ENCODE measurements at places on chromosomes 16 and 17. TPM values are rescaled to one million over a fixed set of nuclear protein-coding genes. Genes with fewer than 3 reads are reported as not detected.

DNA sequence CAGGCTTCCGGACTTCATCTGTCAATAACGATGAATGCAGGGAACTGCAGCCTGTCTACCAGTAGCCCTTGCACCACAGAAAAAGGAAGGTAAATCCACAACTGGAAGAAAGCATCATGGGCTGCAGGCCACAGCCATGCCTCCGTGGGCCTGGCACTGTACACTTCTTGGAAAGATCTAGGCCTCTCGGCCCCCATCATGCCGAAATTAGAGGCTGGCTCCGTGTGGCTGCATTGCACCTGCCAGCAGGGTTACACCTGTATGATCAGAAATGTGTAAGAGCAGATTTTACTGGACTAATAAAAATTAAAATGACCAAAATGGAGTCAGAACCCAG, 52.2 kb downstream of the SDK2 start:
- no peak for DNase-seq

- DNase-seq: no peak
Measured at GRCh38 chr16:75376475-75377161, 56.7 kb downstream of the CFDP1 start.

ATP2C2 gene
- 15.8 TPM for polyA plus RNA-seq

- DNase-seq: no peak
Measured at GRCh38 chr16:30892670-30893416, 1.0 kb downstream of the BCL7C start.

SOST gene
- polyA plus RNA-seq: not detected

DNA sequence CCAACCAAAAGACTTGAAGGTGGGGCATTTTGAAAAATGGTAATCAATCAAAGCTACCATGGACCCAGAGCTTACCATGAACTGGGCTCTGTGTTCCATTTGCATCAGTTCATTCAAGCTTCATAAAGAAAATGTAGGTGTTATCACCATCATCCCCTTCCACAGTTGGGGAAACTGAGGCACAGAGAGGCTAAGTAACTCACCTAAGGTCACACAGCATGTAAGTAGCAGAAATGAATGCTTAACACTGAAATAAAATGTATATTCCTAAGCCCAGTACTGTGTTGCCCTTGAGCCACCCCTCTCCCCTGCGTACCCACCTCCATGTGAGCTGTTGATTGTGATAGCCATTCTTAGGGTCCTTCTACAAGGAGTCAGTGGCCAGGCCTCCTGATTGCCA, 83.6 kb downstream of the VAT1L start:
- no peak for DNase-seq

GNGT2 gene
- polyA plus RNA-seq: 2.9 TPM

KRT14 gene
- 0.83 TPM for polyA plus RNA-seq

EVPL gene
- 43.8 TPM for polyA plus RNA-seq

GRCh38 chr17:81720267-81721071, 8.4 kb downstream of the SLC25A10 start:
- no peak for DNase-seq

DNA sequence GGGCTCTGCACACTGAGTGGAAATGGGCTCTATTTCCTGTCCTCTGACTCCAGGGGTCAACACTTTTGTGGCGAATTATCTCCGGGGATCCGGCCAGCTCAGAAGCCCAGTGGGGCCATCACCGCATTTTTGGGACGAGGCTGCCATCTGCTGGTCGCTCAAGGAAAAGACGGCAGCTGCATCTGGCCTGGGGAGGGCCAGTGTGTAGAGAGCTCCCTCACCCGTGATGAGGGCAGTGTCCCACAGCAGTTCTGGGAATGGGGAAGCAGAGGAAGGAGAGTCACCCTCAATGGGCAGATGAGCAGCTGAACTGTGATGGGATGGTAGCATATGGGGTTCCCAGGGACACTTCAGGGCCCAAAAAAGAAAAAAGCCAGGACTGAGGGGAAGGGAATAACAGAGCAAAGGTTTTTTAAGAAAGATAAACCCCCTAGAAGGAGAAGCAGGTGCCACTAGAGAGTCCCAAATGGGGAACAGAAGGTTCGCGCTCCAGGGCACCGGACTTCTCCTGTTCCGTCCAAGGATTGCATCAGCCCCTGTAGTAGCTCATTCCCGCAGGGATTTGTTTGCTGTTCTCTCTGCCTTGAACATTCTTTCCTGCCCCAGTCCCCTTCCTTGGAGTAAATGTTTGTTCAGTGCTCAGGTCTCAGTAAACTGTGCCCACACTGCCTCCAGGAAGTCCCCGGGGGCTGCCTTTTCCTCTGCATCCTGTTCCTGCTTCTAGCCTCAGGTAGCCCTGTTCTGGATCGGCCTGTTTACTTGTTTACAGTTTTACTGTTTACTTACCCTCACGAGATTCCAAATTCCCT, 9.3 kb upstream of the ABCC12 start:
- peak; percentile 50 for DNase-seq

- no peak for DNase-seq
Measured at GRCh38 chr17:76437467-76438402, 15.2 kb downstream of the UBE2O start.

- DNase-seq: no peak
Measured at GRCh38 chr17:41739661-41740352, 5.4 kb upstream of the HAP1 start.

- DNase-seq: no peak
Measured at GRCh38 chr17:48564188-48565021, 13.7 kb downstream of the HOXB4 start.

SLC22A31 gene
- polyA plus RNA-seq: 1.1 TPM

MEIOC gene
- polyA plus RNA-seq: 1.2 TPM
